Stimulated activated CD8-positive, alpha-beta memory T cell treated with anti-CD3 and anti-CD28 coated beads, Interleukin-4, amount 100 ng/mL, for 4 hours (primary cell): ENCODE measurements at places on chromosomes 1 and 21.

GRCh38 chr1:168281603-168282325, 1.1 kb downstream of the TBX19 start:
- no peak for DNase-seq

DNA sequence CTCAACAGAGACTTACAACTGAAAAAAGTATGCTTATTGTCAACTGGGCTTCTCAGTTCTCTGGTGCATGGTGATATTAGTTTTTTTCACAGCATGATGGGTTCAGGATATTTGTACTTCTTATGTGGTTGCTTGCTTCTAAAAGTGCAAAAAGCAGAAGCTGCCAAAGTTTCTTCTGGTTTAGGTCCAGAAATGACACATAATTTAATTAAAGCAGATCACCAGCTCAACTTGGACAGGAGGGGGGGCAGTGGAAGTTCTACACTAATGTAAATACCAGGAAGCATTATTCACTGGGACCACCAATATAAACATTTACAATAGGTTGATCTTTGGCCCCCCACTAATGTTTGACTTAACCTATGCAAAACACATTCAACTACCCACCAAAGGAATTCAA, 354.8 kb upstream of the BRINP3 start:
- no peak for DNase-seq

GRCh38 chr1:205593532-205593931, 38.3 kb downstream of the ELK4 start:
- no peak for DNase-seq

GRCh38 chr1:15605398-15606383, 11.6 kb upstream of the DDI2 start:
- no peak for DNase-seq

GRCh38 chr1:30410153-30410851, 313.1 kb downstream of the MATN1 start:
- no peak for DNase-seq

DNA sequence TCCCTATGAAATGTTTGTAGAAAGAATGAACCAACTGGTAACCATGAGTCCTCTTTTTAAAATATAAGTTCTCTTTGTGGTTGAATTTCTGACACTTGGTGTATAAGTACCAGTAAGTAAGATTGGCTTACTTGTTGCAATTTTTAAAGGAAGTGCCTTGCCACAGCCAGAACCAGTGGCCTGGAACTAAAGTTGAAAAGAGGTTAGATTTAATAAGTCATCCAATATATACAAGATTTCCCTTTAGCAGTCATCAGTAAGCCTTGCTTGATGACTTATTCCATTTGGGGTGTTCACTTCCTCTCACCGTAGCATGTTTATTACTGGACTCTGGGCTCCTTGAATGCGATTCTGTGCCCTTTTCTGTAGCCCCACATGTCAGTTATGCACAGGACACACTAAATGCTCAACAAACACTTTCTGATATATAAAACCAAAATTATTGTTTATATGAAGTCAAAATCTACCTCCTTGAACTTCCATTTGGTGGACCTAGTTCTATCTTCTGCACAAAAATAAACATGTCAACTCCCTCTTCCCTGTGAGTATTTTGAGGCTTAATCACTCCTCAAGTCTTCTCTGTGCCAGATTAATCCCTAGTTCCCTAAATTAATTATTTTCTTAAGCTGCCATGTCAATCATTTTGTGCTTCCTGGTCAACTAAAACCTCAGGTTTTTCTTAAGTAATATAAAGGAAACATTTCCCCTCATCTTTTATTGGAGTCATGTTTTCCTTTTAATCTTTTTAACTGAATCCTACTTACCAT, 218.1 kb downstream of the ST6GALNAC3 start:
- no peak for DNase-seq

- DNase-seq = no peak
These were observed 58.4 kb downstream of the IGSF5 start for GRCh38 chr21:39803393-39803792.

- no peak for DNase-seq
These were observed 6.4 kb downstream of the GSTM5 start for GRCh38 chr1:109718495-109718894.

- DNase-seq = no peak
These were observed 32.5 kb upstream of the COL6A2 start for GRCh38 chr21:46065215-46065913.

DNA sequence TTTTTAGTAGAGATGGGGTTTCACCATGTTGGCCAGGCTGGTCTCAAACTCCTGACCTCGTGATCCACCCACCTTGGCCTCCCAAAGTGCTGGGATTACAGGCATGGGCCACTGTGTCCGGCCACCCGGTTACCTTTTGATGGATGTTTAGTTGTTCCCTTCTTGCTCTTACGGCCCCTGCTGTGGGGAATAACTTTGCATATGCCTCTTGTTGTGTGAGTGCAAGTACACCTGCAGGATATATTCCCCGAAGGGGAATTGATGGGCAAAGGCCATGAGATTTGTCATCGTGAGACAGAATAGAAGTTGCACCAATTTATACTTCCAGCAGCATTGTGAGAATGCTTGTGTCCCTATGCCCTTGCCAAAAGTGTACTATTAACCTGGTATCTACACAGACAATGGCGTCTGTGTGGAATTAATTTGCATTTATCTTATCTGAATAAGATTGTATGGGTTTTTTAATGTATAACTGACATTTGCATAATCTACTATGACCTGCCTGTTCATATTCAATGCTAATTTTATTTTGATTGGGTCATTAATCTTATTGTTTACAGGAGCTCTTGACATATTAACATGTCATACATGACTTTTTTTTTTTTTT, 8.1 kb downstream of the IL6R start:
- no peak for DNase-seq

- DNase-seq = no peak
These were observed 212.7 kb downstream of the PTBP2 start for GRCh38 chr1:96934282-96934681.

DNA sequence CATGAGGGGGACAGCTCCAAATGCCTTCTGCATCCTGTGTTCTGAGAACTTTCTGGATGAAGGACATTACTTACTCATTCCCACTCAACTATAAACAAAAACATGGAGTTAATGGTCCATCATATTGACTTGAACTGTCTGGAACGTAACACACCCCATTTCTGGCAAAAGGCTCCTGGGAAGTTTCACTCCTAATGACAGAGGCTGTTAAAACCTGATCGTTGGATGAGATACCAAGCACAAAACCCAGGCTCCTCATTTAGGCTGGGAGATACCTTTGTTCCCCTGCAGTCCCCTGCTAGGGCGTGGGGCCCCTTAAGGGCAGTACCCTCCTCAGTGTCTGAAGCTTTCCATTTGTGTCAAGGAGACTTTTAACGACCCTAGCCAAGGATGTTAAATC, 78.9 kb downstream of the RHOU start:
- no peak for DNase-seq

- no peak for DNase-seq
These were observed 46.9 kb downstream of the CD34 start for GRCh38 chr1:207863893-207864535.

DNA sequence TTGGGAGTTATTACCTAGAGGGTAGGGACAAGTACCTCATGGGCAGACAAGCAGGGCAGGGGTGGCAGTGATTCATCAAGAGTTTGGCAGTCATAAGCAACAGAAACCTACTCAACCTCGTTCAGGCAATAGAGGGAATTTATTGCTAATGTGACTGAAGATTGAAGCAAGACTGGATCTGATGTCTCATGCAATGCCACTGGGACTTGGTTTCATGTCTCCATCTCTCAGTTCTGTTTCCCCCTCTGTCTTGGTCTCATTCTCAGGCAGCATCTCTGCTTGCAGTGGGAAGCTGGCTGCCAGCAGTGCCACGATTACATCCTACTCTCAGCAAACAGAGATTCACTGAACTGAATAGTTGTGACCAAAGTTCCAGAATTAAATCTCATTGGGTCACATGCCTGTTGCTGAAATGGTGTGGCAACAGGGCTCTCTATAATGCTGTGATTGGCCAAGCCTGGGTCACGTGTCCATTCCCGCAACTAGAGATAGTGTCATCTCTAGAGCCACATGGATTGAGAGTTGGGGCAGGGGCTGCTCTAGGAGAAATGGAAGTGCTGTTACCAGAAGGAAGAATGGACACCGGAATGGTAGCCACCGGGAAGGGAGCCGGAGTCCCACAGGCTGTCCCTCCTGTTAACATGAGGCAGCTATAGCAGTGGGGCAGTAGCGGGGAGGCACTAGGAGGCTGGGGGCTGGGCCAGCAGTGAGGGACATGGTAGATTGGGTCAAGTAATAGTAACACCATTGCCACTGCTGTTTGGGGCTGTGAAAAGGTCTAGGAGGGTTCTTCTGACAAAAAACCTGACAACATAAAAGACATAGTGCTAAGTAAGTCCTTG, 3.9 kb upstream of the CDC42 start:
- no peak for DNase-seq

DNA sequence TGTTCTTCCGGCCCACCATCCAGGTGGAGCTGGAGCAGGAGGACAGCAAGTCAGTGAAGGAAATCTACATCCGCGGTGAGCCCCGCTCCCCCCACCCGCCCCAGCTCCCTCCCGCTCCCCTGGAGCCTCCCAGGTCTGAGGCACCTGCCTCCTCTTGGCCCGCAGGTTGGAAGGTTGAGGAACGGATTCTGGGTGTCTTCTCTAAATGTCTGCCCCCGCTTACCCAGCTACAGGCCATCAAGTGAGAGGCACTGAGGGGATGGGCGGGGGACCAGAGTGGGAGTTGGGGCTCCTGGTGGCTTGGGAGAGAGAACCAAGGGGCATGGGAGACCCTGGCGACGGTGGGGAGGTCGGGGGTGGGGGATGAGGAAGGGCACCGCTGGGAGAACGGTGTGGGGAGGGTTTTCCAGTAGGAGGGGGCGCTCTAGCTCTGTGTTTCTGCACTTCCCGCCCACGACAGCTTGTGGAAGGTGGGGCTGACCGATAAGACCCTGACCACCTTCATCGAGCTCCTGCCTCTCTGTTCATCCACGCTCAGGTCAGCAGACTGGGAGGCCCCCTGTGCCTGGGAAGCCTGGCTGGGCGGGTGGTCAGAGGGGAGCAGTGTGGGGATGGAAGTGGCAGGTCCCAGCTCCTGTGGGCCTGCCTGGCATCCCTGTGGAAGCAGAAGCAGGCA, 4.2 kb downstream of the LRRC71 start:
- DNase-seq = no peak

GRCh38 chr1:59997479-59998115, 71.0 kb upstream of the CYP2J2 start:
- no peak for DNase-seq

- DNase-seq = no peak
These were observed 2.5 kb downstream of the MX2 start for GRCh38 chr21:41364308-41364707.

- peak; percentile 69 for DNase-seq
These were observed 30.9 kb downstream of the SNAP47 start for GRCh38 chr1:227766015-227766634.

- DNase-seq = no peak
These were observed 41.0 kb downstream of the DEGS1 start for GRCh38 chr1:224223819-224224714.

GRCh38 chr1:117367046-117368025, at the start of gene MAN1A2:
MAN1A2 (plus strand) TSS chr1:117367449; CDS start chr1:117368184, 735 bp downstream.
- peak; percentile 63 for DNase-seq

GRCh38 chr1:63327417-63328054, 5.2 kb downstream of the FOXD3 start:
- no peak for DNase-seq

- no peak for DNase-seq
These were observed 655.0 kb upstream of the NCAM2 start for GRCh38 chr21:20343186-20343585.

GRCh38 chr1:116861137-116861536, 48.6 kb upstream of the PTGFRN start:
- DNase-seq = no peak
